ENCODE measurements at places on chromosomes 12 and 14.

- no peak for DNase-seq
Observed at GRCh38 chr12:71748081-71748850, 6.4 kb upstream of the RAB21 start.

- no peak for DNase-seq
Observed at GRCh38 chr12:79643821-79644220, 46.9 kb downstream of the PAWR start.

GRCh38 chr12:3885277-3886094 is 12.3 kb upstream of the PARP11 start:
- no peak for DNase-seq

DNA sequence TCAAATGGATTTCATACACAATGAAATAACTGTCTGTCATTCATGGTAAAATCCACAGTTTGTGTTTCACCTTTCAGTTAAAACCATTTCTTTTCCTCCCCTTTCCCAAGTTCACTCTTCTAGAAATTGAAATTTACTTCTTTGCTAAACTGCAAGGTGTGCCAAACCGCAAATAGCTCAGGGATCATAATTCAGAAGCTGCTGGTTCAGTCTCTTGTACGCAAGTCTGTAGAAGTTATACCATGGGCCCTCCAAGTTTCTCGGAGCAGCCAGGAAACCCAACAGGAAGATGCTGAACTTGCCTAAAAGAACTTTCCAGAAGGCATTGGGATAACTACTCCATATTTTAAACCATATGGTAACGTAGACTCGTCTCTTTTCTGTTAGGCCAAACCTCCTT is 268.9 kb downstream of the FLRT2 start:
- no peak for DNase-seq

- DNase-seq, result no peak
Observed at GRCh38 chr14:51978681-51979085, 10.7 kb upstream of the RTRAF start.

GRCh38 chr12:113565368-113565767 is 93.7 kb upstream of the LHX5 start:
- no peak for DNase-seq

GRCh38 chr12:69583203-69583602 is 2.1 kb upstream of the CCT2 start:
- DNase-seq, result no peak

DNA sequence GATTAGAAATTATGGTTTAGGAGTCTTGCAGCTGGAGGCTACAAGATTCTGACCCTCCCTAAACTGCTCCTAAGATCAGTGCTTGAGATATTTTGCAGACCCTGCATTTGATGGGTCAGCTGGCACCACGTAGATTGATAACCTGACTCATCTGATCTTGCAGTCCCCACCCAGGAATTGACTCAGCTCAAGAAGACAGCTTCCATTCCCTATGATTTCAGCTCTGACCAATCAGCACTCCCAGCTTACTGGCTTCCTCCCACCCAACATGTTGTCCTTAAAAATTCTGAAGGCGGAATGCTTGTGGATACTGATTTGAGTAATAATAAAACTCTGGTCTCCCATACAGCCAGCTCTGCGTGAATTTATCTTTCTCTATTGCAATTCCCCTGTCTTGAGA is 23.2 kb upstream of the MTHFD1 start:
- no peak for DNase-seq

DNA sequence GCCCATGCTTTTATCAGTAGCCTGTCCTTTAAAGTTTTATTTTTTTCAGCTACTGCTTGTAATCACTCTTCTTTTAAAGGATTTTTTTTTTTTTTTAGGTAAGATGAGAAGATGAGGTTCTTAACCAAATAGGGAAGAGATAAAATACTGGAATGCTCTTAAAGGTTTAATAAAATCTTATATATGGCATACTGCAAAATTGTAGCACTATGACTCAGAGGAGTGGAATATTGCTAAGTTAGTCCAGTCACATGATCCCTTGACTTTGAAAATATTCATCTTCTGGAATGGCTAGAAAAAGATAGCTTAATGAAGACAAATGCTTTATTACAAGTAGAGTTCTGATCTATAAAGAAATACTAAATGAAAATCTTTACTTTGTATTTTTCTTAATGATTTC is 116.6 kb downstream of the NAV3 start:
- no peak for DNase-seq

DNA sequence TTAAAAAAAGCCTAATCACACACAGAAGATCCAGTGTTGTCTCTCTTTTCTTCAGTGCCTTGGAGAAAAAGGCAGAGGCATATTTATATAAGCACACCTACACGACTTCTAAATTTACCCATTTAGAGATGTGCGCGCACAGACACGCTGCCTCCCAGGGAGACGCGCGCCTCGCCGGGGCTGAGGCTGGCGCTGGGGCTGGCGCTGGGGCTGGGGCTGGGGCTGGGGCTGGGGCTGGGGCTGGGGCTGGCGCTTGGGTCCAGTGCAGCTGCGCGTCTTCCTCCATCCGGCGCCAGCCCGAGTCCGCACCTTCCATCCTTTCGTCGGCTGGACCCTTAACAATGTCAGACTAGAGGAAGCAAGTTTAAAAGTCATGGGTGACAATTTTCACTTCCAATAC is 118.4 kb upstream of the ARID2 start:
- no peak for DNase-seq

GRCh38 chr12:2749580-2749979 is 45.2 kb upstream of the FKBP4 start:
- no peak for DNase-seq

- no peak for DNase-seq
Observed at GRCh38 chr12:74391283-74391682, 146.4 kb upstream of the ATXN7L3B start.

DNA sequence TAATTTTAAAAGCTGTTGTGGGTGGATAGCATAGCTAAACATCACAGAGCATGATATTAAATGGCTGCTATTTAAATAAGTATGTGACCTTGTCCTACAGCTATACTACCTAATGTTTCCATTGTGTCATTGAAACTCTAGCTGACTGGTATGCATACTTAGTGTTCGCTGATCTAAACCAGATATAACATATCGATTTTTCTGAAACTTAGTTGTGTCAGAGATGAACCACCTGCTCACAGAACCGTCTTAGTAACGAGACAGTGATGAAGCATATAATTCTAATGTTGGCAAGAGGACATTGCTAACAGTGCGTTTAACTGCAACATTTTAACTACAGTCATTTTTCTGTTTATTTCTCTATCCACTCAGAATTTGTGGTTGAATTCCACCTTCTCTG is 36.1 kb upstream of the NUAK1 start:
- no peak for DNase-seq

- no peak for DNase-seq
Observed at GRCh38 chr14:91910196-91910595, 37.3 kb downstream of the FBLN5 start.

GRCh38 chr14:72717220-72717619 is 176.7 kb downstream of the DPF3 start:
- no peak for DNase-seq

- no peak for DNase-seq
Observed at GRCh38 chr12:65432114-65432513, 153.6 kb downstream of the MSRB3 start.

DNA sequence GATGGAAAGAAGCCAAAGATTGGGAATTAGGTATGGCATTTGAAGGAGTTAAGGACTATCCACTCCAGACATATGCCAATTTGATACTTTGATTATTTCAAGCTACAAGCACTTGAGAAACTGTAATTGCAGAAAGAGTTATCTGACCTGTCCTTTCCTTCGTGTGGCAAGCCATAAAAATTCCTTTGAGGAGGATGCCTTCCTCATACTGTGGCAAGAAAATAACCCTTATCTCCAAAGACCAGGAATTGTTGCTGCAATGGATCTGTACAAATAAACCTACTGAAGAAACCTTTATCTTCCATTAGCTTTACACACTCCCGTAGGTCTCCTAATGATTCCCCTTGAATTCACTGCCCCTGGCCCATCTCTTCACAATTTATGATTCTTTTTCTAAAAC is 165.1 kb upstream of the AMIGO2 start:
- no peak for DNase-seq

GRCh38 chr14:103247169-103247606 is 86.8 kb upstream of the EIF5 start:
- DNase-seq, result no peak

GRCh38 chr12:88185988-88186387 is 43.9 kb downstream of the TMTC3 start:
- DNase-seq, result no peak

GRCh38 chr12:69241438-69242092 is 2.2 kb downstream of the CPSF6 start:
- DNase-seq, result no peak

GRCh38 chr14:91996948-91997371 is 42.9 kb downstream of the TRIP11 start:
- DNase-seq, result no peak

- no peak for DNase-seq
Observed at GRCh38 chr12:101619026-101619786, 24.4 kb downstream of the MYBPC1 start.

DNA sequence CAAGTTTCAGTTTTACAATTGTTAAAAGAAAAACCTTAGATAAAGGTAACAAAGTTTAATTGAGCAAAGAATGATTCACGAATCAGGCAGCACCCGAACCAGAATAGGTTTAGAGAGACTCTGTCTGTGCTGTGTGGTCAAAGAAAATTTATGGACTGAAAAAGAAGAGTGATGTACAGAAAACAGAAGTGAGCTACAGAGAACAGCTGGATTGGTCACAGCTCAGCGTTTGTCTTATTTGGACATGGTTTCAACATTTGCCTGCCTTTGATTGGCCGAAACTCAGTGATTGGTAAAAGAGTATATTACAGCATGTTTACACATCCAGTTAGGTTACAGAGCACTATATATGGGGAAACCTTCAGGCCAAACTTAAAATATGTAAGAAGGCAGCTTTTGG is 703.2 kb upstream of the STXBP6 start:
- DNase-seq, result no peak

- DNase-seq, result no peak
Observed at GRCh38 chr12:24475337-24475736, 473.6 kb downstream of the BCAT1 start.

DNA sequence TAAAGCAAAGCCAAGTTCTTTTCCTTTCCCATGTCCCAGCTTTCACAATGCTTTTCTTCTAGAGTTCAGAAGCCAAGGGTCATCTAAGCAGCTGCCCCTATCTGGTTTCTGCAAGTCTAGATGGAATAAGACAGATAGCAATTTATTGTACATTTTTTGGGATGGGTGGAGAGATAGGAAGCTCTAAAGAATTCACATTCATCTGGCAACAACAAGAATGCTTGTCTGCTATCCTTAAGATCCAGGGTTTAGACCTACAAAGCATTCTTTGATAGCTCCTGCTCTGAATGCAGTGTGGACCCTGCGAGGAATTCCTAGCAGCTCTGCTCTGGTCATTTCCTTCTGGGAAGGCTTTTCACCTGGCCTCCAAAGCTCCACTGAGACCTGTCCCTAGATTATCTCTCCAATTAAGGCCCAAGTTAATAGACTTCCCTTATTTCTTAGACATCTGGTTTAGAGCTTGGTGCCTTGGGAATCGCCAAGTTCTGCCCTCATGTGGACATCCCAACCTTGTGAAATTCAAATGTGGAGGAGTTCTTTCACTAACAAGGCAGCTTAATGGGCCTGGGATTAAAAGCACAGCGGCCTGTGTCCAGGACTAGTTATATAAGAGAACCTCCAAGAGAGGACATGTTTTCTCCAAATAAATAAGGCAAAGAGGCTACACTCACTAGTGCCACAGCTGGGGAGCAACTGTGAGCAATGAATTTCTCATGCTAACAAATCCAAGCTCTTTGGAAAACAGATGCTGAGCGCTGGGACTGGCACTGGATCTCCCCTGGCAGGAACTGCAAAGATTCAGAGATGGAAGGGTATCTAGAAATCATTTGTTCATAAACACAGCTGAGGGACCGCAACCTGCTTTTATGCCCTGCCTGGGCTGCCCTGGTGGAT is 384.5 kb upstream of the DDHD1 start:
- DNase-seq, result no peak

- no peak for DNase-seq
Observed at GRCh38 chr12:64083285-64084210, 138.5 kb downstream of the KICS2 start.

GRCh38 chr12:85424581-85425348 is 144.7 kb downstream of the ALX1 start:
- no peak for DNase-seq

GRCh38 chr14:34650786-34651584 is 21.0 kb upstream of the SNX6 start:
- DNase-seq, result no peak

- DNase-seq, result no peak
Observed at GRCh38 chr14:99510556-99511139, 29.4 kb downstream of the CCNK start.

DNA sequence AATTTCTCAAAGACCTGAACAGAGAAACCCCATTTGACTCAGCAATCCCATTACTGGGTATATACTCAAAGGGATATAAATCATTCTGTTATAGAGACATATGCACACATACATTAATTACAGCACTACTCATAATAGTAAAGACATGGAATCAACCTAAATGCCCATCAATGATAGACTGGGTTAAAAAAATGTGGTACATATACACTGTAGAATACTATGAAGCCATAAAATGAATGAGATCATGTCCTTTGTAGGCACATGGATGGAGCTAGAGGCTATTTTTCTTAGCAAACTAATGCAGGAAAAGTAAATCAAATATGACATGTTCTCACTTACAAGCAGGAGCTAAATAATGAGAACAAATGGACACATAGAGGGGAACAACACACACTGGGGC is 303.8 kb downstream of the BTG1 start:
- DNase-seq, result no peak

DNA sequence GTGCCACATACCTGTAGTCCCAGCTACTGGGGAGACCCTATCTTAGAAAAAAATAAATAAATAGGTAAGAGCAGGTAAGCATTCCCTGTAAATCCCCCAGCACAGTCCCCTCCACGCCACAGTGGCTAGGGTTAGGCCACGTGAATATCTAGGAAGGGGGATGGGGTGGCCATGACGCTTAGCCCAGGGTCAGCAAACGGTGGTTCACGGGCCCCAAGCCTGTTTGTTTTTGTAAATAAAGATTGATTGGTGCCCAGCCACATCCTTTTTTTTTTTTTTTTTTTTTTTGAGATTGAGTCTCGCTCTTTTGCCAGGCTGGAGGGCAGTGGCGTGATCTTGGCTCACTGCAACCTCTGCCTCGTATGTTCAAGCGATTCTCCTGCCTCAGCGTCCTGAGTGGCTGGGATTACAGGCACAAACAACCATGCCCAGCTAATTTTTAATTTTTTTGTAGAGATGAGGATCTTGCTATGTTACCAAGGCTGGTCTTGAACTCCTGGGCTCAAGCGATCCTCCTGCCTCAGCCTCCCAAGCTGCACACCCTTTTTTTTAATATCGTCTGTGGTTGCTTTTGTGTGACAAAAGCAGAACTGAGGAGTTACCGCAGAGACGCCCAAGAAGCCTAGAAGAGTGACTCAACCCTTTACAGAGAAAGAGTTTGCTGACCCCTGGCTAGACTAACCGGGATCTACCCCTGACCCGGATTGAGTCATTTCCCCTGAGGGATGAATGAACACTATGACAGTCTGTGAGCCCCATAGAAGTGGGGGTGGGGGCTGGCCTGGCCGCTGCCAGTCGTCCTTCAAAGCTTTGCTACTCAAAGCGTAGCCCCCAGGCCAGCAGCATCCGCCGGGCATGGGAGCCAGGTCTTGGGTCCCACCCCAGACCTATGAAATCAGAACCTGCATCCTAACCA is 113.7 kb upstream of the NCOR2 start:
- no peak for DNase-seq

GRCh38 chr14:55705651-55706364 is 125.8 kb downstream of the KTN1 start:
- DNase-seq, result no peak
